ENCODE measurements at places on chromosomes 7 and 10.

DNA sequence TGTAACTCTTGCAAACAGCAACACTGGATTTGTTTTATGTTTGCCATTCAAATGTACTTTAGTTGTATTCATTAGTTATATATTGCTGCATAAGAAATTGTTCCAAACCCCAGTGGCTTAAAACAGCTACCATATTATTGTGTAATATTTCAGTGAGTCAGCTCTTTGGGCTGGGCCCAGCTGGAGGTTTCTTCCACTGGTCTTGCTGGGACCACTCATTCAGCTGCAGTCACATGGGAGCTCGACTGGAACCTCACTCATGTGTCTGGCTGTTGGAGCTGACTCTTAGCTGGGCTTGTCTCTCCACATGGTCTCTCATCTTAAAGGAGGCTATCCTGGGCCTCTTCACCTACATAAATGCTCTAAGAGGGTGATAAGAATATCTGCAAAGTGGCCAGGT, 23.2 kb upstream of the PIP4K2A start:
- DNase-seq = no peak

- no peak for DNase-seq
Measured at GRCh38 chr10:124470544-124471434, 9.2 kb downstream of the LHPP start.

DNA sequence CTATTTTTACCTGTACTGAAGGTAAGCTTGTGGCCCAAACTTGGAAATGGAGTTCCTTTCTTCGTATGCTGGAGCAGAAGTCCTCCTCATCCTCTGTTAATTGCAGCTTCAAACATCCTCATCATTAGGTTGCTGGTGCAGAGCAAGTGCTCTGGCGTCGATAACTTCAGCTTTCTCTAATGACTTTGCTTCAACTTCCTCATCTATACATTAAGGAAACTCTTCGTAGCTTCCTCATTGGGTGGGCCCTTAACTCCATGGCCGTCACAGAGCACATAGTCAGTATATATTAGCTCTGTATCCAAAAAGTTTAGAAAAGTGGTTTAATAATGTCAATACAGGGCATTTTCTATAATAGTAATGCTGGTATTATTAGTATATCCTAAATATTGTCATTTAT, 447.7 kb downstream of the SUGCT start:
- no peak for DNase-seq

GRCh38 chr10:61399406-61399805, 53.8 kb downstream of the TMEM26 start:
- DNase-seq = no peak

DNA sequence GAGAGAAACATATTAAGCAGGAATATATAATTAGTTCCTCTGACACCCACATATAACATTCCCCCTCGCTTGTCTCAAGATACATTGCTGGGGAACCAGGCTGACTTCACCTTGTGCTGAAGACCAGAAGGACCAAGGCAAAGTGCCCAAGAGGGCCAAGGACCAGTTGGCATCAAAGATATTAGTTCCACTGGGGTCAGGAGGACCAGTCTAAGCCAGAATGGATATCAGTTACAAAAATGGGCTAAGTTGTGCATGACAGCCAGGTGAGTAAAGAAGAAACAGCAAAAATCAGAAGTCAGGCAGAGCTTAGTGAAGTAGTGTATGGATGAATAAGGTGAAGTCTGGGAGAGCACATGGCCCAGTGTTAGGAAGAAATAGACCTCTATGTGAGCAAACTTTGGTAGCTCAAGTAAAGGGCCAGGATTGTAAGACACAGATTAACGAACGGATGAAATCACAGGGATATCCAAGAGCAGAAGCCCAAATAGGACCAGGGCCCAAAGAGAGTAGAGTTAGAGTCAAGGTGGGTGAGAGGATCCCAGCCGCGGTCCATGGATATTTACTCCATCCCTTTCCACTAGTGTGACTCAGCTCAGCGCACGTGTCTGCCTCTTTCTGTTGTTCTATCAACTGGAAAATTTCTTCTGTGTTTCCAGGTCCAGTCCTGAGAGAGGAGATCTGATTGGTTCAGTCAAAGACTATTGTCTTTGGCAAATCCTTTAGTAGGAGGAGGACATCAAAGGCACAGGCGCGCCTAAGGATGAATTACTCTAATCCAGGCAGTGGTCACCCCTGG, 5.0 kb downstream of the CALD1 start:
- no peak for DNase-seq

DNA sequence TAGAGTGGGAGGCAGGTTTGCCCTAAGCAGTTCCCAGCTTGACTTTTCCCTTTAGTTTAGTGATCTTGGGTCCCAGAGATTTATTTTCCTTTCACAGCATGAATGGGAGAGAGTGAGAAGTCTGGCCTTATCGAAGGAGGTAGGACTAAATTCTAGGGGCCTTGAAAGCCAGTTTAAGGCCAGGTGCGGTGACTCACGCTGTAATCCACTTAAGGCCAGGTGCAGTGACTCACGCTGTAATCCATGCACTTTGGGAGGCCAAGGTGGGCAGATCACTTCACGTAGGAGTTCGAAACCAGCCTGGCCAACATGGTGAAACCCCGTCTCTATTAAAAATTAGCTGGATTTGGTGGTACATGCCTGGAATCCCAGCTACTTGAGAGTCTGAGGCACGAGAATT, 392.2 kb downstream of the ACTR3B start:
- no peak for DNase-seq

DNA sequence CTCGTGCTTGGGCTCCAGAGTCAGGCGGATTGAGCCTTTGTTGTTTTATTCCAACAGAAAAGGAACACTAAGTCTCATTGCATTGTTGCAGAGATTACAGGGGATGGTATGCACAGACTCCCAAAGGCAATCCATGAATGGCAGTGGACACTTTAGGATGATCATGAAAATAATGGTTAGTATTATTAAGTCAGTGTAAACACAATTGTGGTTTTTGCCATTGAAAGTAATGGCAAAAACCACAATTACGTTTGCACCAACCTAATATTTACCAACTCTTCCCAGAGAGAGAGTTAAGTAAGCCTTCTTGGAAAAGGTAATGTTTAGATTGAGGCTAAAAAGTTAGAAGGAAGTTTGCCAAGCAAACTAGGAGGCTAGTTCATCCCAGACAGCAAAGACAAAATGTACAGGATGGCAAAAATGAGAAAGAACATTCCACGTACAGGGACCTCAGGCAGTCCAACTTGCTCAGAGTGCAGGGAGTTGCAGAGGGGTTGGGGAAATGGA, 72.9 kb upstream of the AMPH start:
- DNase-seq = no peak

Measured in neuronal stem cell (in vitro differentiated cells).